ENCODE measurements at places on chromosomes 13 and 19.

DNA sequence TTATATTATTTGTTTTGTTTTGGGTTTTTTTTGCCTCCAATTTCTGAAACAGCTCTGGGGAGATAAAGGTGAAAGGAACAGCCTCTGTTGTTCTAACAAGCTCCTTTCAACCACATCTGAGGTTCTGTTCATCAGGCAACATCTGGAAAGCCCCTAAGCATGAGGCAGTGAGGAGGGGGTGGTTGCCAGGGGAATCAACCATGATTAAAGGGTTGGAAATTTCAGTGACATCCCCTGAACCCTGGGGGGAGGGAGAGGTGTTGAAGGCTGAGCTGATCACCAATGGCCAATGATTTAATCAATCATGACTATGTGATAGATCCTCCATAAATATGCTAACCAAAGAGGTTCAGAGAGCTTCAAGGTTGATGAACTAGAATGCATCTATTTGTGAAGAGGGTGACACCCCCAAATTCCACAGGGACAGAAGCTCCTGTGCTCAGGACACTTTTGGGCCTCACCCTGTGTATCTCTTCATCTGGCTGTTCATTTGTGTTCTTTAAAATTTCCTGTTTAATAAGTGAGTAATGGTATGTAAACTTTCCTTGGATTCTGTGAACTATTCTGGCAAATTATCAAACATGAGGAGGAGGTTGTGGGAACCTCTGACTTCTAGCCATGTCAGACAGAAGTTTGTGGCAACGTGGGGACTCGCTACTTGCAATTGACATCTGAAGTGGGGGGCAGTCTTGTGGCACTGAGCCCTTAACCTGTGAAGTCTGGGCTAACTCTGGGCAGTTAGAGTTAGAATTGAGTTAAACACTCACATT, 221.3 kb downstream of the NHLRC3 start:
- DNase-seq = no peak

GRCh38 chr13:76019421-76020044, 383.4 kb downstream of the LMO7 start:
- DNase-seq = peak; percentile 45

DNA sequence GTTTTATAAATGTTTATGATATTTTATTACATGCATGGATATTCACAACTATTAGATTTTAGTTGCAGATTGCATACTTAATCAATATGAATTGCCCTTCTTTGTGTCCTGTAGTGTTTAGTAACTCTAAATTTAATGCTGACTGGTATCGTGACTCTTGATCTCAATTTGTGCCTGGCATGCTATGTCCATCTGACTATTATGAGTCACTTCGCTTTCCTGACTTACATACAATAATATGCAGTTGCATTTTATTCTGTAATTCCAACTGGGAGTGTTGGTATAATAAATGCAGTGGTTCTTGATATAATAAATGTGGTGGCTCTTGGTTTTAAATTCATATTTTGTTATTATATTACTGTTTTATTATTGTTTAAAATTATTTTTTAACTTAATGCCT, 277.5 kb downstream of the LIG4 start:
- DNase-seq = no peak

- no peak for DNase-seq
These were observed 146.7 kb upstream of the FNDC3A start for GRCh38 chr13:48828962-48829411.

GRCh38 chr13:47188802-47189201, 291.9 kb upstream of the HTR2A start:
- DNase-seq = no peak

DNA sequence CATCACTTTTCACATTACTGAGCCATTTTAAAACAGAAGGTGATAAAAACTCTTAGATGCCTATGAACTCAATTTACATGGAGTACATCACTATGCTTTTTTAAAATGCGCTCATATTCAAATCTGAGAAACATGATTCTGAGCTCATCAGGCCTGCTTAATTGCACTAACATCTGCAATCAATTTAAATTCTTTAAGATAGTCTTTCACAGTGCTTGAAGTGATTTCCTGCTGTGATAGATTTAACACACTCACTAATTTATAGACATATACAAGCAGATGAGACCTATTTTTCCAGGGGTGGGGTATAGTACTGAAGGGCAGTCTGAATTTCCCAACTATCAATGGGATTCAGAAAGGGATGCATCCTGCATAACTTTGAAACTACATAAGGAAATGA, 82.9 kb downstream of the DIAPH3 start:
- no peak for DNase-seq

DNA sequence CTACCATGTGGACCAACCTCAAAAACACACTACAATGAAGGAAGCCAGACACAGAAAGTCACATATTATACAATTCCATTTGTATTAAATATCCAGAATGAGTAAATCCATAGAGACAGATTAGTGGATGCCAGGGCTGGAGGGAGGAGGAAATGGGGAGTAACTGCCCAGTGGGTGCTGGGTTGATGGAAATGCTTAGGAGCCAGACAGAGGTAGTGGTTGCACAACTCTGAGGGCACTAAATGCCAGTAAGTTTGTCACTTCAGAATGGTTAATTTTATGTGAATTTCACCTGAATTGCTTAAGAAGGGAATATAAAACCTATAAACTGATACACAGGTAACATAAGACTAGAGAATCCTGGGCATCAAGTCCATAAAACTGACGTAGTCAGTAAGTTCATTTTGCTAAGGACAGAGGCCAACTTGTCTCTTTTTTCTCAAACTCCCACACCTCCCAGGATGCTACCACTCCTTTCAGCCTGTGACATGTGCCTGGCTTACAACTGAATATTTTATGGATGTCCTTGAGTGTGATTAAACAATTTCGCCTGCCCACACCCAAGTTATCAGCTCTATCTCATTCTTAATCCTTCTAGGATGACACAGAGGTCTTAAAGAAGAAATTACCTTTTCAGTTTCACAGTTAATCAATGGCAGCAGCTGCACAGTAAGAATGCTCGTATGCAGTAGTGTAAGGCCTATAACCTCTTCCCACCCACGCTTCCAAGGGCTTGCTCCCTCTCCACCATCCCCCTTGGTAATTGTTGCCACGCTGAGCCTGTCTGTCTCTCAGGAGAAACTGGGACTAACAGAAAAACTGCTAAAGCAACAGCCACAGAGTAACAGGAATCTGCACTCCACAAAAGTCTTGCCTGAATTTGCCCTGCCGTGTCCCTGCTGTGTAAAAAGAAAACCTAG, 5.9 kb upstream of the MLNR start:
- no peak for DNase-seq

DNA sequence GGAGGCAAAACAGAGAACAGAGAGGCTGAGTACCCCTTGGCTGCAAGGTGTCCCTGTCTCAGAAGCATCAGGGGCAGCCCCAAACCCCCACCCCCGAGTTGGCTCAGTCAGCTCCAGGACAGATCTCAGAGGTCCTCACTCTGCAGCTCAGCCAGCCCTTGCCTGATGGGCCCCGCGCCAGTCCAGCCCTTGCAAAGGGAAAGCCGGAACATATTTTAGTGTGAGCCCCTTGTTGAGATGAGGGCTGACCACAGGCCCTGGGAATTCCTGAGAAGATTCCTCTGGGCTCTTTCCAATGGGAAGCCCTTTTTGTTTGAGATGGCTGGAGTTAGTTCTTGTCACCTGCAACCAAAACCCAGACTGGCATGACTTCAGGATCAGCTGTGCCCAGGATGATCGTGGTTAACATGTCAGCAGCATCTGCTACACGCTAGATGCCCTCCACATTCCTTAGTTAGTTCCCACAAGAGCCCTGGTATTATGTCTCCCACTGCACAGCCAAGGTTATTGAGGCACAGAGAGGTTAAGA, 33.9 kb upstream of the CCNE1 start:
- no peak for DNase-seq

DNA sequence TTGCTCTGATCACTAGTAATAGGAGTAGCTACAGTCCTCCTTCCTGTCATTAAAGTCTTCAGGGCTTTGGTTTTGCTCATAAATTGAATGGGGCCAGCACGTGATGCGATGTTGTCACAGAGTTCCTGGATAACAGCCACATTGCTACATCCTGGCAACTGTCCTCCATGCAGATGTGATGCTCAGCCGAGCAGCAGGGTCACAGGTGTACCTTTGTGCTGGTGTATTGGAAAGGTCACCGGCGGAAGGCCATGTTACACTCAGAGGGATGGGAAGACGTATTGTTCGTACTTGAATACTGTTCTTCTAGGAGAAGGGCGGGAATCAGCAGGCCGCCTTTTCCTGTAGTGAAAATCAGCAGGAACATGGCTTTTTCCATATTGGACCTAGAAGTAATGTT, 713.8 kb upstream of the GPC6 start:
- no peak for DNase-seq
